Activated CD4-positive, alpha-beta T cell treated with anti-CD3 and anti-CD28 coated beads for 36 hours (primary cell): ENCODE measurements at places on chromosomes 7 and 10.

DNA sequence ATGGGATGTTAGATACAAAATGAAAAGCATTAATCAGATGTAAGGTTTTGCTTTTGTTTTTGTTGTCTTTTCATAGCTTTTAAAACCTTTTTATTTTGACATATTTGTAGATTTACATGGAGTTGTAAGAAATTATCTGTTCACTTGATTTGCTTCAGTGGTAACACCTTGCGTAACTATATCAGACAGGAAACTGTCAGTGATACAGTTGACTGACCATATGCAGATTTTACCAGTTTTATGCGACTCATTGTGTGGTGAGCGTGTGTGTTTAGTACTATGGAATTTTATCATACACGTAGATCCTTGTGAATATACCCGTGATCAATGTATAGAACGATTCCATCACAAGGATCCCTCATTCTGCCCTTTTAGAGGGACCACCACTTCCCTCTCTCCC lies 701.4 kb downstream of the SUGCT start:
- no peak overlapping the region for H3K27ac ChIP-seq
- H3K36me3 ChIP-seq, result no peaks in the 10 kb centered on the region
- DNase-seq, result no peak
- H3K27me3 ChIP-seq, result no peaks in the 10 kb centered on the region
- H3K4me1 ChIP-seq, result no peaks in the 10 kb centered on the region

- H3K4me3 ChIP-seq, result no peak overlapping the region
- H3K27me3 ChIP-seq, result no peaks in the 10 kb centered on the region
- H3K36me3 ChIP-seq, result peaks cover 3% of the 10 kb centered on the region
Measured at GRCh38 chr7:150439967-150440366, 10.5 kb upstream of the GIMAP8 start.

GRCh38 chr10:43201545-43202131 lies 63.4 kb downstream of the CSGALNACT2 start:
- no peak for DNase-seq
- H3K4me1 ChIP-seq, result peaks cover 4% of the 10 kb centered on the region

- no peak for DNase-seq
- no peak overlapping the region for H3K27ac ChIP-seq
Measured at GRCh38 chr10:13311177-13311575, 11.3 kb upstream of the PHYH start.

GRCh38 chr10:32377458-32378259 lies 30.7 kb upstream of the EPC1 start:
- H3K27me3 ChIP-seq, result no peaks in the 10 kb centered on the region
- peak; percentile 62 for DNase-seq
- H3K36me3 ChIP-seq, result peaks cover 10% of the 10 kb centered on the region
- H3K27ac ChIP-seq, result no peak overlapping the region
- H3K4me1 ChIP-seq, result peaks cover 25% of the 10 kb centered on the region

- no peaks in the 10 kb centered on the region for H3K4me1 ChIP-seq
- H3K4me3 ChIP-seq, result no peak overlapping the region
- H3K27ac ChIP-seq, result no peak overlapping the region
- no peaks in the 10 kb centered on the region for H3K27me3 ChIP-seq
- no peak for DNase-seq
Measured at GRCh38 chr10:76209135-76209534, 777.7 kb downstream of the LRMDA start.

- DNase-seq, result no peak
- H3K36me3 ChIP-seq, result no peaks in the 10 kb centered on the region
- peaks cover 23% of the 10 kb centered on the region for H3K27me3 ChIP-seq
- no peak overlapping the region for H3K27ac ChIP-seq
Measured at GRCh38 chr10:130623680-130624267, 487.6 kb downstream of the GLRX3 start.

DNA sequence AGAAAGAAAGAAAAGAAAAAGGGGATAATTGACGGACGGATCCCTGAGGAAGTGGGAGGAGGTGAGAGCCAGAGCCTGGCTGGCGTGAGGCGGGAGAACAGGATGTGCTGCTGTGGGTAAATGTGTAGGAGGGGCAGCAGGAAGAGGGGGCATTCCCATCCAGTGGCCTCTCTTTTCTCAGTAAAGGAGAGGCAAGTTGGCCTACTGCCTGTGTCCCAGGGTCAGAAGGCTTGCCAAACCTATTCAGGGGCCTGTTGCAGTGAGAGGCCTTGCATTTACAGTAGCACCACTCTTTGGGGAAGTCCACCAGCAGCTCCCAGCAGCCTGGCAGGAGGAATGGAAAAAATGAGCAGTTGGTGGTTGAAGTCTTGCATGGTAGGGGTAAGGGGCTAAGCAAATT lies 26.6 kb upstream of the ASCC1 start:
- H3K4me1 ChIP-seq, result peaks cover 68% of the 10 kb centered on the region
- peak overlapping the region; percentile 76 for H3K27ac ChIP-seq
- H3K27me3 ChIP-seq, result no peaks in the 10 kb centered on the region

DNA sequence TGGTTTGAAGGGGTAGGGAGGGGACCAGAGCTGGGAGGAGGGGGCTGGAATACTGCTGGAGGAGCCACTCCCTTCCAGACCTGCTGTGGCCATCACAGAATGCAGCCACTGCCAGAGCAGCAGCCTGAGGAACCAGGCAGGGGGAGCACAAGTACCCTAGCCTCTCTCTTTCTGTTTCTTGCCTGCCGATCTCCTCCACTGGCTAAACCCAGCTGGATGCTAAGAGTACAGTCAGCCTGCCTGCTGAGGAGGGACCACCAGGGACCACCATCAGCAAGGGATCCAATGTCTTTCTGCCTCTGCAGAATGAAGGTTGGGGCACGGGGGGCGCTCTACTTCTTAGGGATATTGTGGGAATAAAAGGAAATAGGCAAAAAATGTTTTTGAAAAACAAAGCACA lies 4.7 kb downstream of the BLVRA start:
- no peak overlapping the region for H3K27ac ChIP-seq
- H3K4me3 ChIP-seq, result no peak overlapping the region
- H3K36me3 ChIP-seq, result no peaks in the 10 kb centered on the region
- peaks cover 37% of the 10 kb centered on the region for H3K4me1 ChIP-seq
- H3K27me3 ChIP-seq, result no peaks in the 10 kb centered on the region

- no peaks in the 10 kb centered on the region for H3K27me3 ChIP-seq
- no peaks in the 10 kb centered on the region for H3K36me3 ChIP-seq
- no peak for DNase-seq
Measured at GRCh38 chr10:74255214-74255613, 104.2 kb downstream of the ADK start.

DNA sequence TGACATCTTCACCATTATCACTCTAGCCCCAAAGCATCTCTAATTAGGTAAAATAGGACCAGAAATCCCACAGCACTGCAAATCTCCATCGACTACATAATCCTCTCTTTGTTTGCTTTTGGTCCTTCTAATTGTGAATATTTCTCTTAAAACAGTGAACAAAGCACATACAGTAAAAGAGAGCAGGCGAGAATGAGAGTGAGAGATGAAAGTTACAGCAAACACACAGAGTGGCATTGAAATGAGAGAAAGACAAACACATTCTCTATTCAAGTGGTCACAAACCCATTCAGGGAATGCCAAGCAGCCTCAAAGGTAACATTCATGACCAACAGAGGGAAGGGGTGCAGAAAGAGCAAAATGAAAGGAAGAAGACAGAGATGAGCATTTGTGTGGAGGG lies 109.8 kb upstream of the PTN start:
- no peak overlapping the region for H3K4me3 ChIP-seq
- DNase-seq, result no peak
- peaks cover 9% of the 10 kb centered on the region for H3K27me3 ChIP-seq
- no peak overlapping the region for H3K27ac ChIP-seq
- no peaks in the 10 kb centered on the region for H3K4me1 ChIP-seq

DNA sequence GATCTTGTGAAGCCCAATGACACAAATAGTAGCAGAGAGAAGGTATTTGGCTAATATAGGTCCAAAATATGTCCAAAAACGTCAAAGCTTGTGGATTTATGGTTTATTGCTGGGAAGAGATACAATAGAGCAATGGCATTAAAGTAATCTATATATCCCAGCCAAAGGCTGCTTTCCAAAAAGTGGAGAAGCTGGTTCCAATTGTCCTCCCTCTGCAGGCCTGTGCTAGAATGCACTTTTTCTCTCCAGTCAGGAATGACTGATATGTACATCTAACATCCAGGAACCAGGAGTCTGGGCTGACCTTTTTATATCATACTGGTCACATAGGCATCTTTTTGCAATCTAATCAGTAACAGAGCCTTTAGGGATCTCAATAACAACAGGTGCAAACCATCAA lies 167.1 kb upstream of the FAM3C start:
- H3K36me3 ChIP-seq, result no peaks in the 10 kb centered on the region
- no peaks in the 10 kb centered on the region for H3K4me1 ChIP-seq
- no peak overlapping the region for H3K27ac ChIP-seq
- no peak for DNase-seq
- no peak overlapping the region for H3K4me3 ChIP-seq

DNA sequence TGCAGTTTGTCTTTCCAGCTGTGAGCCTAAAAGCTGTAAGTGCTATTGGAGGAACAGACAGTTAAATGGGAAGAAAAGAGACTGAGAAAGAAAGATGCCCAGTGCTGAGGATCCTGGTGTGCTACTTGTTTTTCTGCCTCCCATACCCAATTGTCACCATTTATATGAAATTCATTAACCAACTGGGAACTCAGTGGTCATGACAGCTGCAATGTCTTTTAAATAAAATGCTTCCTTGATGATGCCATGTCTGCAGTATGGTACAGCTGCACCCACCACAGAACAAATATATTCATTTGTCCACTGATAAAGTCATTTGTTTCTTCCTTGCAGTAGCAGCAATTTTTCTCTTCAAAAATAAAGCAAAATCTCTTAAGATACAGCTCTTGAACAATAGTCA lies 15.6 kb upstream of the RTKN2 start:
- H3K4me1 ChIP-seq, result no peaks in the 10 kb centered on the region
- no peak overlapping the region for H3K27ac ChIP-seq
- H3K4me3 ChIP-seq, result no peak overlapping the region
- H3K36me3 ChIP-seq, result no peaks in the 10 kb centered on the region
- H3K27me3 ChIP-seq, result peaks cover 7% of the 10 kb centered on the region

- H3K27ac ChIP-seq, result no peak overlapping the region
- H3K27me3 ChIP-seq, result no peaks in the 10 kb centered on the region
- peaks cover 25% of the 10 kb centered on the region for H3K36me3 ChIP-seq
- no peak overlapping the region for H3K4me3 ChIP-seq
- peak; percentile 7 for DNase-seq
- peaks cover 5% of the 10 kb centered on the region for H3K4me1 ChIP-seq
Measured at GRCh38 chr10:123236126-123236525, 81.9 kb downstream of the BUB3 start.
